ENCODE measurements at places on chromosomes 2 and 18. TPM values are rescaled to one million over a fixed set of nuclear protein-coding genes. Genes with fewer than 3 reads are reported as not detected.

DNA sequence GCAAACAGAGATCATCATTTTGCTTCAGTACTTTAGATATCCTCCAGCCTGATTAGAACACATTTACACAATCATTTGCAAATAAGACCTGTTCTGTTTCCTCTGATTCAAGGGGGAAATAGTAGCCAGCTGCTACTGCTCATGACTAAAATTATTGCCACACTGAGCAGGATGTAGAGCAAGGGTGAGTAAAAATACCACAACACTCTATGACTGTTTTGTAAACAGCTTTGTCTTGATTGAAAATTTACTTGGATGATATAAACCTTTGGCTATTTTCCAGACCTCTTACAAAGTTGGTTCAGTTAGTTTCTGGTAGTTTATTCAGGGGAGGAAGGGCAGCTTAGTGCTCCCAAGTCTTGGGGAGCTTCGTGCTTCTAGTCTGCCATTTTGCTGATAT lies 286.4 kb upstream of the CNTNAP5 start:
- no peak for DNase-seq

WDR43 gene
- total RNA-seq, result 34.9 TPM

DNA sequence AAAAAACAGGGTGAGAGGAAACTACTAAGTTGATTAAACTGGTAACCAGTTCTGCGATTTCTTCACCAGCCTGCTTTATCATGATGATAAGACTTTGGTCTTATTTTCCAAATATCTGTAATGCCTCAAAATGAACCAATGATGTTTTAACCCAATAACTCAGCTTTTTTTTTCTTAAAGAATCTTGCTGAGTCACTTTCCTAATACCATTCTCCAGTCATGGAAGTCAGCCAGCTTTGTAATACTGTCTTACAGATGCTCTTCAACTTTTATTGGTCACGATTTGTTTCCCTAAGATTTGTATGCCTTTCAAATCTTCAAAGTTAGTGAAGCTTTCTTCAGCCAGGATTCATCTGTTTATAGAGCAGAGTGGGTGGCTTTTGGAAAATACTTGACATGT lies 47.7 kb upstream of the SMIM21 start:
- no peak for DNase-seq

DNA sequence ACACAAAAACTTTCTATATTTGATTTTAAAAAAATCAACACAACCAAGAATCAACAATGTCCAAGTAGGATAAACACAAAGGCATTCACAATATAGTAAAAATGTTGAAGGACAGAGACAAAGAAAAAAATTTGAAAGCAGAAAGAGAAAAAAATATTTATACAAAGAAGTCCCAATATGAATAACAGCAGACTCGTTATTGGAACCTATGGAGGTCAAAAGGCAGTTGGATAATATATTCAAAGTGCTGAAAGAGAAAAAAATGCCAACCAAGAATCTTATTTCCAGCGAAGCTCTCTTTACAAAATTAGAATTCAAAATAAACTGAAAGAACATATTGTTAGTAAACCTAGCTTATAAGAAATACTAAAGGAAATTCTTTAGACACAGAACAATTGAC lies 859.5 kb downstream of the LRP1B start:
- no peak for DNase-seq

GRCh38 chr2:46050027-46050426 lies 247.2 kb upstream of the EPAS1 start:
- peak; percentile 25 for DNase-seq

- DNase-seq, result no peak
These were observed 206.8 kb downstream of the CLIP4 start for GRCh38 chr2:29322011-29322410.

Measured in right cardiac atrium (tissue), 5 donors.